Astrocyte (in vitro differentiated cells and primary cell): ENCODE measurements at places on chromosomes 2 and 18.
A peak's percentile ranks its signal among the peaks of the same experiment; 100 is the strongest.

DNA sequence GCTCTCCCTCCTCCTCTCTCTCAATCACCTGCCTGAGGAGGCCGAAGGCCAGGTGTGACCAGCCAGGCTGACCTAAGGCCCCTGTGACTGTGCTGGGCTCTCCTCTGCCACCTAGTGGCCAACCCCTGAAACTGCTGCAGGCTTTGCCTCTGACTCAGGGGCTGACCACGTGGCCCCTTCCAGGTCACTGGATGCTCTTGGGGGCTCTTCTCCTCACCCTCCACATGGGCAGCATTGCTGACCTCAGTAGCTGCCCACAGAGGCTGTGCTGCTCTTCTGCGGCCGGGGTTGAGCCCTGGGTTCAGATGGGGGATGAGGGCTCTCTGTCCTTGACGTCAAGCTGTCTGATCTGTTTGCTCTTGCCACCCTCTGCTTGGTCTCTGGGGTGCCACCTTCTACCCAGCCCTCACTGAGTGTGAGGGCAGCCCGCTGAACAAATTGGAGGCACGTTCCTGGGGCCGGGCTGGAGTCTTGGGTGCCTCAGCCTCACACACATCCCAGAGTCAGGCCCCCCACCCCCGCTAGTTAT, 122.7 kb downstream of the TWIST2 start:
- peak; percentile 26 for DNase-seq

DNA sequence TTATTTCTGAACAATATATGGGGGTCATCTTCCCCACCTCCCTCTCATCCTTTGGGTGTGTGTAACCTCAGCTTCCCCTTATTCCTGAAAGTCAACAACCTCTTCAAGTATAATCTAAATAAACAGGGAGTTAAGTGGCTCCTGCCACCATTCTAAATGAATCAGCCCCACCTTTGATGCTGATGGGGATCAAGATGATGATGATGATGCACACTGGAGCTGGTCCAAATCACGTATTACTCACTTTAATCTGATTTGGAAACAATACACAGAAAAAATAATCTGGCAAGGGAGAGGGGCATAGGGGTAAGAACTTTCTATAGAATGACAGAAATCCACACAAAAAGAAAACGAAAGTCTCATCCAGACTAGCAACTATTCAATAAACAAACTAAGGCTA, 7.1 kb downstream of the ACVR1 start:
- peak; percentile 25 for DNase-seq

GRCh38 chr2:203659331-203660049, 46.9 kb upstream of the CD28 start:
- DNase-seq = no peak

DNA sequence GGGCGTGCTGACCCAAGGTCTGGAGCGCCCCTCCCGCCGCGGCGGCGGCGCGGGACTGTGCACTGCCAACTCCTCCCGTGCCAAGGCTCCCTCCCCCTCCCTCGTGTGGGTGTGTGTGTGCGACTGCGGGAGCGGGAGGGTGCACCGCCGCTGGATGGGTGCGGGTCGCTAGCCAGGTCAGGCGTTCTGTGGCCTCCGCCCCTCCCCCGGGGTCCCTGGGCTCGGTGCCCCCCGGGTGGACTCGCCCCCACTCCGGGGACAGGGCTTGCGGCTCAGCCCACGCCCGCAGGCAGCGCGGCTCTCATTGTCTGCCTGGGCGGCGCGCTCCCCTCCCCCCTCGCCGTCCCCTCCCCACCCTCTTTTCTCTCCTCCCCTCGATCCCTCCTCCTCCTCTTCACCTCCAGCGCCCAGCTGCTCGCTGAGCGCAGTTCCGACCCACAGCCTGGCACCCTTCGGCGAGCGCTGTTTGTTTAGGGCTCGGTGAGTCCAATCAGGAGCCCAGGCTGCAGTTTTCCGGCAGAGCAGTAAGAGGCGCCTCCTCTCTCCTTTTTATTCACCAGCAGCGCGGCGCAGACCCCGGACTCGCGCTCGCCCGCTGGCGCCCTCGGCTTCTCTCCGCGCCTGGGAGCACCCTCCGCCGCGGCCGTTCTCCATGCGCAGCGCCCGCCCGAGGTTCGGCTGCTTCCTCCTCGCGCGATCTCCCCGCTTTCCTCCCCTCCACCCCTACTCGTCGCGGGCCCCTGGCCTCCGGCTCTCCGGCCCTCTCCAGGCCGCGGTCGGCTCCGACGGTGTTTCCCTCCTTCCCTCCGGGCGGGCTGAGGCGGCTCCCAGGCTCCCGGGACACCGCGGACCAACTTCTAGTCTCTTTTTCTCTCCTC, at the start of gene GATA6:
Gene GATA6, plus strand, starts transcription at position 579 of the 878 bp plus-strand sequence. CDS start 1,556 bp downstream, outside the sequence.
- DNase-seq = peak; percentile 90

DNA sequence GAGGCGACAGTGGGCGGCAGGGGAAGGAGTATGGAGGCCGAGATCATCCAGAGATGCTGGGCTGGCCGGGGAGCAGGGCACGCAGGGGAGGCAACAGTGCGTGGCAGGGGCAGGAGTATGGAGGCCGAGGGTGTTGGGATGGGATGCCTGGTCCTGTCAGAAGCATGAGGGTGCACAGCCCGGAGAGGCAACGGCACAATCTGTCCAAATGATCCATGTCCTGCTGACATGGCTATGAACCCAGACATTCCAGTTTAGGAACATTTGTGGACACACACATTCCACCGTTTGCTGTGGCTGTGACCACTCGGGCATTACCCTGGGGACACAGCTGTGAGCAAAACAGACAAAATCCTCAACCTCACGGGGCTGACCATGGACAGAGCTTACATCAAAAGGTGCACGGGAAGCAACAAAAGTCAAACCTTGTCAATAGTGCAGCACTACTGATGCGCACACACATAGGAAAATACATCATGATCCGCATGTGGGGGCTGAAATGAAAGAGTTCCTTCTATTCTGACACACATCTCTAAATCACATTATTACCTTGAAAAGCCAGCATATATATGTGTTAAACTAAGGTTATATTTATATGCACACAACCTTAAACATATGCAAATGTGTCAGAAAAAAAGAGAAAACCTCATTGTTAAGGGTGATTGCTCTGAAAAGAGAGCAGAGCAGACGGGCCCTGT, 144.0 kb upstream of the GPC1 start:
- no peak for DNase-seq

DNA sequence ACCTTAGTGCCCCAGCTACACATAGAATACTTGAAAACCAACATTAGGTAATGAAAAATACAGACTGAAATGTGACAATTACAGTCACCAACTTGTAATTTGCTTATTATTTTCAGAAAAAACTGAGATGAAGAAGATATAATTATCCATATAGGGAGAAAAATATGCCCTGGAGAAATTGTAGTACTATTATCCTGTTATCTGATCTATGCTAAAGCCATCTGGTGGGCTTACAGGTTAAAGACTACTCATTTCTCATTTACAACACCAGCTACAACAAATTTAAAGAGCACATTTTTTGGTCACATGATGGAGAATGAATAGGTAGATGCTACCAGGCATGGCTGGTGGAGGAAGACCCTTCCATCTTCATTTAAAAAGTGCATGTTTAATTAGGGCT, 79.6 kb upstream of the NYAP2 start:
- DNase-seq = no peak

- no peak for DNase-seq
Measured at GRCh38 chr2:175001566-175001965, 3.6 kb downstream of the CHN1 start.

DNA sequence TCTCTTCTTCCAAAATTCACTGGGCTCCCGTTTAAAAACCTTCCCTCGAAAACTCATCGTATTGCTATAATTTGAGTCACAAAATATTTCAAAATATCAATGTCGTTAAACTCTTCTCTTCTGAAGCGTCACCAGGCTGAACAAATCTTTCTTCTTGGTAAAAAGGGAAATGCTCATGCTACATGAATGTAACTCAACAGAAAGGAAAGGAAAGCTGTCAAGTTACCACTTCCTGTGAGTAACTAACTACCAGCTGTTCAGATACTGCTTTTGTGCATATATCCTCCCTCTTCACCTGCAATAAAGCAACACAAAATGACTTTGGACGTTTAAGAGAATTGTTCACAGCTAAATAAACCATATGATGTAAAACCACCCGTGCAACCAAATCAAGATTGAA, 95.4 kb downstream of the DOCK10 start:
- peak; percentile 86 for DNase-seq

DNA sequence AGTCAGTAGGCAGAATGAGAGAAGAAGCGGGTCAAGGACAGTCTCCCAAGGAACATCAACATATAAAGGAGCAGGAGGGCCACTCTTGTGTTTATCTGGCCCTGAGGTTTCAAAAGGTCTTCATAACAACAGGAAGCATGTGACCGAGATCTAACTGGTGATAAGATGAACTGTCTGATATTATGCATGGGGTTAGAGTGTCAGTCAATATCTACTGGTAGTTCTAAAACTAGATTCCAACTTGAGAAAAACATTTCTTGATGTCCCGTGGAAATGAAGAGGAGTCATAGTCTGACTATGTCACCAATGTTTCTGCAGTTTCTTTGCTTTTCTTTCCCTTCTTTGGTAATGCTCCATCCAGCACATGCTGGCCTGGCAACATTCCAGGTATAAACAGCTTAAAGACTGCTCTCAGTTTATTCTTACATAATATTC, 77.5 kb upstream of the ITPRID2 start:
- peak; percentile 52 for DNase-seq

- peak; percentile 28 for DNase-seq
Measured at GRCh38 chr2:120243211-120243610, 9.4 kb upstream of the RALB start.

DNA sequence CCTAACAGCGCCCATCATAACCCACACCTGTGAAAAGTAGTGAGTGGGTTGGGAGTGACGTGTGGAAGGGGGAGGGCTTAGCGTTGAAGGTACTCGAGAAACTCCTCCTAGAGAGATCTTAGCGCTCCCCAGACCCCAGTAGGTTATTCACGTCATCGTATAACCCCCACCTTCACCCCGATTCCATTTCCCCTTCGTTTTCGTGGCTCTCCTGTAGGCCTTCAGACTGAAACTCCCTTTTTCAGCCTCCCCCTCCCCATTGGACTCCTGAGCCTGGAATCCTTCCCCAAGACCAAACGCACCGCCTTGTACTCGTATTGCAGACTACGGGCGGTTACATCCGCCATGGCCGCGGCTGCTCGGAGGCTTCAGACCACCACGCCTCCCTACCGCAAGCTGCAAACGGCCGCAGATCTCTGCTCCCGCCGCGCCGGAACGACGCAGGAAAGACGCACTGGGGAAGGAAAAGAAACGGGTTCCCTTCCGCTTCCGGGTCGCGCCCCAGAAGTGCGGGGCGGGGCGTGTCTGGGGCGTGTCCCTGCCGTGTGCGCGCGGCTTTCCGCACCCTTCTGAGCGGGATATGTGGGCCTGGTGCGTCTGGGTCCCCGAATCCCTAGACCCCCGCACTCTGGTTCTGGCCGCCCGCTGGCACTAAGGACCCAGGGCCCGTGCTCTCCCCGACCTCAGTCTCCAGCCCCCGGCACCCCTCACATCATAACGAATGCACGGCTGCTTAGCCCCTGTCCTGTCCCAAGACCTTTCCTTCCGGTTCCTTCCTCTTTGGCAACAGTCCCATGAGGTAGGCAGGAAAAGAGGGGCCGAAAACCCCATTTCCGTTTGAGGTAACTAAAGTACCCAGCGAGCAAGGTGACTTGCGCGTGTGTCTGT, at the start of gene SNRNP200:
Gene SNRNP200, minus strand, starts transcription at position 456 of the 888 bp plus-strand sequence. Its CDS starts 109 bp downstream, at position 347.
- peak; percentile 62 for DNase-seq

DNA sequence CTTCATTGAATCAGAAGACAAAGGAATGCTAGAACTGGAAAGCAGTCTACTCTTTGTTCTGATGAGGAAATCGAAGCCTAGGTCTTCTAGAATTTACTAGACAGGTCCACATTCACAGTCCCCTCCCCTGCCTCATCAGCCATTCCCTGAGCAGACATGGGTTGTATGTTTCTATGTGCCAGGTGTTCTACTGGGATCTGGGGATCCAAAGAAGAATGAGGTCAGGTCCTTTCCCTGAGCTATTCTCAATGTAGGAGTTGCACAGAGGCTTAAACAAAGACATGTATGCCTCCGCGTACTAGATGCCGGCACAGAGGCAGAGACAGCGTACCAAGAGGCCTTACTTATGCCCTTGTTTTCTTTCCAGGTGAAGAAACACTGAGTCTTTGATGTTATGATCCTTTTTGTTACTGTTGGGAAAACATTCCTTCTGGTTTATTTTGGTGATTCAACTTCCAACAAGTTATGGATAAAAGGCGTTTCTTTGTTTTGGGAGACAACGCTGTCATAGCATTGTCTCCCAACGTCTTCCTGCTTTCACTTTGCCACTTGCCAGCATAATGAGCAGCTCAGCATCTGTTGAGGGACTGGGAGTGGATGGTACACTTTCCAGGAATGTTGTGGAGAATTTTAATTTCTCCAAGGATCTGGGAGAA, 174.4 kb downstream of the ALPK2 start:
- DNase-seq = no peak

DNA sequence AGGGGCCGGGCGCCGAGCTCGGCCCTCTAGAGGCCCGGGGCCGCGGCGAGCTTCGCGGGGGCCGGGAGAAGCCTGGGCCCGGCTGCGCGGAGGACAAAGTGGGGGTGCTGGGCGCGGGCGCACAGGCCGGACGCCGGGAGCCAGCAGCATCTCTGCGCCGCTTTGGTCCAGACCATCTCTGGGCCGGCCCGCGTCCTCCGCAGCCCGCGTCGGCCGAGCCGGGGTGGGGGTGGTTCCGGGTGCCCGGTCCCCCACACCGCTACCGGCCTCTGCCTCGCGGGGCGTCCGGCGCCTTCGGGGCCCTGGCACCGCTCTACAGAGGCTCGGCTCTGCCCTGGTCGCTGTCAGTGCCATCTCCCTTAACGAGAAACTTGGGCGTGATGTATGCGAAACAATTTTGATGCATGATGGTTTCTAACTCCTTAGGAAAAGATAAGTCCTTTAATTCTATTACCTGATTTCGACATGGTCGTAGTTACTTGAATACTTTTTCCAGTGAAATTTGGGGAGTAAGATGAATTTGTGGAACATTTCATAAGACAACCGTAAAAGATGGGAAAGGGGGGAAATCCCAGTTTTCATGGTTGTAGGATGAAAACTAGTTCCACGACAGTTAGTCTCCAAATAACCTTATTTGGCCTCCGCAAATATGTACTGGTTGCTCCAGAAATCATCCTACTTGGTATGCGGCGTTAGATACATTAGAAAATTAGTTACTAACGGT, 562 bp downstream of the TWSG1 start:
- peak; percentile 38 for DNase-seq

- DNase-seq = no peak
Measured at GRCh38 chr2:120802867-120803484, 67.3 kb downstream of the GLI2 start.

GRCh38 chr2:227524665-227525064, 52.7 kb downstream of the AGFG1 start:
- DNase-seq = no peak
